ENCODE measurements at places on chromosomes 1 and 21. TPM values are rescaled to one million over a fixed set of nuclear protein-coding genes. Genes with fewer than 3 reads are reported as not detected.

DNA sequence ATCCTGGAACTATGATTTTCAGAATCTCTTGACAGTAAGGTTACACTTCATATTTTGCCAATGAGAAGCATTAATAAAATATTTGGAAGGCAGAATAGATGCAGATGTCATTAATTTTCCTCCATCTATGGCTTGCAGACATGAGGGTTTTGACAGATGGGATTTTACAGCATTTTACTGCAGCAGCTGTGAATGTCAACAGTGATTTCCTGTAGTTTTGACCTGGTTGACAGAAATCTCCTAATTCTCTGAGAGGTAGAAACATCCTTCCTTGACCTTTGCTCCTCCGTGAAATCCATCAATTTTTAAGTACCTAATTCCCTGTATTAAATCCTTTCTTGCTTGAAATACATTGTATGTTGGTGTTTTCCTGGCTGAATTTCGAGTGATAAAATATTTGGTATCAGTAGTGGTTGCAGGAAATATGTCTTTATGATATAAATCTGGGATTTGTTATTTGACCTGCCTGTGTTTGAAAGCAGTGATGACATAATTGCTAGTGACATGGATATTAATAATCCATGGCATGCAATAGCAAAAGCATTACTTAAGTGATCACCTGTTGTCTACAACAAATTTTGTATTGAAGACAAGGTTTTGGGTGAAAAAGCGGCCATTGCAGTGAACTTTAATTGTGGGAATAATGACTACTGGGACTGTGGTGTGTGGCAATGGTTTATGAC, 73.9 kb downstream of the HLX start:
- no peak for DNase-seq
- H3K4me3 ChIP-seq, result no peak overlapping the region
- H3K4me1 ChIP-seq, result no peaks in the 10 kb centered on the region
- H3K27me3 ChIP-seq, result no peaks in the 10 kb centered on the region

DNA sequence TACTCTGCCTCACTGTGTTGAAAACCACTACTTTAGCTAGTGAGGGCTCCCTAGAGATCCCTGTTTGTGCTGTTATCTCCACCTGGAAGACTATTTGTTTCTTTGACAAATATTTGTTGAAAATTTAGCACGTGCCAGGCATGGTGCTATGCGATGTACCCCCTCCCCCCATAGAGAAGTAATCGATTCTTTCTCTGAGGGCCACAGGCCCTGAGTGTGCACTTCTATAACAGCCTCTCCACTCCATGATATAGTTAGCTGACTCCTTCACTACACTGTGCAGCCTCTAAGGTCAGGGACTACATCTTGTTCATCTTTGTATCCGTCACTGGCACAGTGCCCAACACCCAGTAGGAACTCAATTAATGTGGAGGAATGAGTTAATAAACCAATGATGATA, 17.3 kb upstream of the RBM15 start:
- H3K4me1 ChIP-seq, result no peaks in the 10 kb centered on the region
- no peaks in the 10 kb centered on the region for H3K27me3 ChIP-seq
- no peak overlapping the region for H3K4me3 ChIP-seq
- no peak overlapping the region for H3K27ac ChIP-seq
- DNase-seq, result no peak
- H3K36me3 ChIP-seq, result no peaks in the 10 kb centered on the region

- H3K36me3 ChIP-seq, result no peaks in the 10 kb centered on the region
- H3K4me1 ChIP-seq, result no peaks in the 10 kb centered on the region
- H3K4me3 ChIP-seq, result no peak overlapping the region
- no peak overlapping the region for H3K27ac ChIP-seq
- no peak for DNase-seq
Measured at GRCh38 chr1:229190057-229190575, 80.8 kb upstream of the RAB4A start.

GRCh38 chr1:10694274-10694632, 102.2 kb downstream of the CASZ1 start:
- no peaks in the 10 kb centered on the region for H3K36me3 ChIP-seq
- H3K4me3 ChIP-seq, result peak overlapping the region; percentile 76
- peak overlapping the region; percentile 91 for H3K27ac ChIP-seq
- H3K27me3 ChIP-seq, result no peaks in the 10 kb centered on the region
- DNase-seq, result no peak
- H3K4me1 ChIP-seq, result peaks cover 24% of the 10 kb centered on the region

DNA sequence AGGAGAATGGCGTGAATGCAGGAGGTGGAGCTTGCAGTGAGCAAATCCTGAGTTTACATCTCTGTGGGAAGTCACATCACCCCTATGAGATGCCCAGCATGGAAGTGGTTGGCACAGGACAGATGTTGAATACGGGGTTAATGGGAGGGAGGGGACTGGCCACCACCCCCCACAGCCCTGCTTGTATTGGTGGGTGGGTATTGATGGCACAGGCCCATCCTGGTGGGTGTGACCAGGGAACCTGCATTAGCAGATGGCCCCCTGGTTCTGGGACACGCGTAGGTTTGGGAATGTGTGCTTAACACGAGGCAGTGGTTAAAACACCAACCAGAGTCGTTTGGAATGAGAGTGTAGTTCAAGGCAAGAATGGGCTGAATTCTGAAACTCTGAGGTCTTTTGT, 117.9 kb downstream of the PRDM2 start:
- H3K27ac ChIP-seq, result no peak overlapping the region
- H3K4me1 ChIP-seq, result no peaks in the 10 kb centered on the region
- H3K36me3 ChIP-seq, result peaks cover 22% of the 10 kb centered on the region
- H3K4me3 ChIP-seq, result no peak overlapping the region
- no peaks in the 10 kb centered on the region for H3K27me3 ChIP-seq

- no peak overlapping the region for H3K27ac ChIP-seq
- H3K27me3 ChIP-seq, result peaks cover 39% of the 10 kb centered on the region
- DNase-seq, result no peak
- H3K4me3 ChIP-seq, result no peak overlapping the region
Measured at GRCh38 chr1:30316056-30316455, 407.3 kb downstream of the MATN1 start.

GRCh38 chr1:38076455-38076854, 29.9 kb upstream of the POU3F1 start:
- no peaks in the 10 kb centered on the region for H3K4me1 ChIP-seq
- no peak for DNase-seq
- H3K27ac ChIP-seq, result no peak overlapping the region

DNA sequence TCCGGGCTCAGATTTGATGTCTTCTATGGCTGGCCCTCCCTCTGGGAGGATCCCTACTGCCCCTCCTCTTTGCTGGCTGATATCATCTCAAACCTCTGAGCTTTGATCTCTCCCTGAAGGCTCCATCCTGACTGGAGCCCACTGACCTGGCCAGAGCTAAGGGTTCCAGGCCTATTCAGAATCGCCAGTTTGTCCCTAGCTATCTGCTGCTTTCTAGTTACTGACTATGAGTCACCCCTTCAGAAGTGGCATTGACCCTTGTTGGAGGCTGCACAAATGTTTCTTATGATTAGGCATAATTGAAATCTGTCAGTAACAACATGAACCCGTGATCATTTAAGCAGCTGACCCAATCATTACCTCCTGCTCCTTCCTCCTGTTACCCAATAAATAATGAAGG, 87.1 kb downstream of the ABCA4 start:
- H3K27me3 ChIP-seq, result no peaks in the 10 kb centered on the region
- no peaks in the 10 kb centered on the region for H3K4me1 ChIP-seq
- no peak overlapping the region for H3K4me3 ChIP-seq

DNA sequence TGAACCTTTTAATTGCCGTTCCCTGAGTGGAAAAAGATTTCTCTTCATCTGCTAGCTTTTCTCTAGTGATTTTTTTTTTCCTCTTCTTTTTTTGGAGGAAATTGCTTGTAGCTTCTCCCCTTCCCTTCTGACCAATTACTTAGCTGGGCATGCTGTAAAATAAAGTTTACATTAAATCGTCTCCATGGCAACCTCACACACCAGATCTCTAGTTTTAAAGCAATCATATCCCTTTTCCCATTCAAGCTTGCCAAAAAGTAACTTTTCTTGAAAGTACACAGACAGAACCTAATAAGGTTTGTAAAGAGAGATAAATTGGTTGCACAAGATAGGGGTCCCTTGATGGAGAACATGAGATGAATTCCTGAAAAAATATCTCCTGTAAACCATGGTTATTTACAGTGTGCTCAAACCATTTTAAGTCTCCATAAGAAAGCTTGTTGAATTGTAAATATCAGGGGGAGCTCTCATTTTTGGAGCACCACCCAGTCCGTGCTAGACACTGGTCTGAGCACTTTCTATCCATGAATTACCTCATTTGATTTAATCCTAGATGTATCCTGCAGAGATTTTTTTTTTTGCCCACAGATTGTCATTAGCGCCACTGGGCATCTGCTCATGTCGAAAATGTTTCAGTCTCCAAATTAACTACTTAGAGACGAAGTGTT, 32.6 kb upstream of the HTR1D start:
- H3K27ac ChIP-seq, result no peak overlapping the region
- no peaks in the 10 kb centered on the region for H3K4me1 ChIP-seq
- H3K36me3 ChIP-seq, result no peaks in the 10 kb centered on the region
- no peaks in the 10 kb centered on the region for H3K27me3 ChIP-seq

DNA sequence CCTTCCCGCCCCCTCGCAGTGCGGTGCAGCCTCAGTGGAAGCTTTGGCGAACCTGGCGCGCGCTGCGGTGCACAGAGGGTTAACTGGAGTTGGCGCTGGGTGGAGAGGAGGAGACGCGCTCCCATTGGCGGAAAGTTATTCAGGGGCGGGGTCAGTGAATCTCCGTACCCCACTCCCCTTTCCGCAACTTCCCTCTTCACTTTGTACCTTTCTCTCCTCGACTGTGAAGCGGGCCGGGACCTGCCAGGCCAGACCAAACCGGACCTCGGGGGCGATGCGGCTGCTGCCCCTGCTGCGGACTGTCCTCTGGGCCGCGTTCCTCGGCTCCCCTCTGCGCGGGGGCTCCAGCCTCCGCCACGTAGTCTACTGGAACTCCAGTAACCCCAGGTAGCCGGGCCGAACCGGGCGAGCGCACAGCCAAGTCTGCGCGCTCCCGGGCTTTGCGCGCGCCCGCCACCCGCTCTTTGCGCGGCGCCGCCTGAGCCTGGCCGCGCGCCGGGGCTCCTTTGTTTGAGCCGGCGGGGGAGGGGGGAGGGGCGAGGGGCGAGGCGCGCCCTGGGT, at the start of gene EFNA4:
TSS of gene EFNA4 (plus strand) at position 191 of the 561 bp plus-strand sequence. CDS start at position 275, 84 bp downstream.
- H3K27me3 ChIP-seq, result no peaks in the 10 kb centered on the region
- peak within 1 kb of the TSS; percentile 72 for H3K27ac ChIP-seq
- H3K4me3 ChIP-seq, result peak within 1 kb of the TSS; percentile 92
- peaks cover 22% of the 10 kb centered on the region for H3K36me3 ChIP-seq
- H3K4me1 ChIP-seq, result peaks cover 23% of the 10 kb centered on the region

- H3K27ac ChIP-seq, result no peak overlapping the region
- H3K36me3 ChIP-seq, result peaks cover 90% of the 10 kb centered on the region
- H3K4me3 ChIP-seq, result no peak overlapping the region
- no peak for DNase-seq
- no peaks in the 10 kb centered on the region for H3K27me3 ChIP-seq
Measured at GRCh38 chr21:32335601-32336575, 37.2 kb downstream of the MRAP start.

DNA sequence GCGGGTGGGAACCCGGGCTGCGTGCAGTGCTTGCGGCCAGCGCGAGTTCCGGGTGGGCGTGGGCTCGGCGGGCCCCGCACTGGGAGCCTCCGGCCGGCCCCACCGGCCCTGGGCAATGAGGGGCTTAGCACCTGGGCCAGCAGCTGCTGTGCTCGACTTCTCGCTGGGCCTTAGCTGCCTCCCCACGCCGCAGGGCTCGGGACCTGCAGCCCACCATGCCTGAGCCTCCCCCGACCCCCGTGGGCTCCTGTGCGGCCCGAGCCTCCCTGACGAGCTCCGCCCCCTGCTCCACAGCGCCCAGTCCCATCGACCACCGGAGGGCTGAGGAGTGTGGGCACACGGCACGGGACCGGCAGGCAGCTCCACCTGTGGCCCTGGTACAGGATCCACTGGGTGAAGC, 23.7 kb upstream of the CLIC4 start:
- no peak overlapping the region for H3K27ac ChIP-seq
- no peak overlapping the region for H3K4me3 ChIP-seq
- no peaks in the 10 kb centered on the region for H3K36me3 ChIP-seq
- DNase-seq, result no peak
- peaks cover 40% of the 10 kb centered on the region for H3K4me1 ChIP-seq

DNA sequence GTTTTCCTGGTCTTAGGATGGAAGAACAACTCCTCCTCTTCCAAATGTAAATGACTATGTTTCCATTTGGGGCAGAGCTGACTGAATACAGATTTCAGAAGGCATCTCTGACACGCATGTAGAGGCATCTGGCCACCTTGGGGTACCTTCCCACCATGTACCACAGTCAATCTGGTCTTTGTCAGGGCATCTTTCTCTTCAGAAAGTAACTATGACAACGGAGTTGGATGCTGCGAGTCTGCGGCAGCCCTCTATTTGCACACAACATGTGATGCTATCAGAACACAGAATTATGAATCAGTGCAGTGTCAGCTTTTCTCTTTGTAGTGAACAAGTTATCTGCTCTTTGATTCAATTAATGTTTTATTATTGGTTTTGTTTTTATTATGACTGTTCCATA, 94.7 kb downstream of the TSEN15 start:
- no peak overlapping the region for H3K4me3 ChIP-seq
- no peak overlapping the region for H3K27ac ChIP-seq
- peaks cover 3% of the 10 kb centered on the region for H3K4me1 ChIP-seq
- no peaks in the 10 kb centered on the region for H3K27me3 ChIP-seq
- no peak for DNase-seq

DNA sequence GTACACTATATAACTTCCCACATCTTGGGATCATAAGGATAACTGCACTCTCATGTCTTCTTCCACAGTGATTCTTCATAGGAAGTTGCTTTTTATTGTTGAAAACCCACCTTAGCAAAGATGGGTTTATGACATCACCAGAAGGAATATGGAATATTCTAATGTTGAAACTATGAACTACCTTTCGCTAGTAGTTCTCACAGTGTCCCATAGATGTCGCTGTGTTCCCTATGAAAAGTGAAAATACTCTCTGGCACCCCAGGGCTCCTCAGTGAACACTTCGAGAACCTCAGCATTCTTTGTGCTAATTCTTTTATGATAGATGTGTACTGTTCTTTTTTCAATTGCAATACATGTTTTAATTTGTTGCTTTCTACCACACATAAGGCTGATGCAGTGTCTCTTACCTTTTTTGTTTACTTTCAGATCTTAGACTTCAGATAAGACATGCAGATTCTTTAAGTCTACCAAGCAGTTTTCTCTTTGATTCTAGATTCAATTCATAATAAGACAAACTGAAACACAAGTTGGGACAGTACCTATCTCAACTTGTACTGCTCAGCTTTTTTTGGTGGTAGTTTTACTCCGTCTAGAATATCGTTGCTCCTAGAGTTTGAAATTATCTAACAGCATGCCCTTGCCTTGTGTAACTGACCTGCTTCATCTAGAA, 90.8 kb downstream of the GTF2B start:
- no peak overlapping the region for H3K27ac ChIP-seq
- no peak overlapping the region for H3K4me3 ChIP-seq
- no peak for DNase-seq
- peaks cover 41% of the 10 kb centered on the region for H3K36me3 ChIP-seq

GRCh38 chr1:4868521-4868920, 214.1 kb downstream of the AJAP1 start:
- H3K4me3 ChIP-seq, result no peak overlapping the region
- H3K27me3 ChIP-seq, result no peaks in the 10 kb centered on the region
- H3K4me1 ChIP-seq, result no peaks in the 10 kb centered on the region
- no peaks in the 10 kb centered on the region for H3K36me3 ChIP-seq
- H3K27ac ChIP-seq, result no peak overlapping the region

TIAM1 gene
- total RNA-seq, result 27.3 TPM

CFHR3 gene
- total RNA-seq, result 0.23 TPM

ADORA1 gene
- total RNA-seq, result 4.1 TPM

FMOD gene
- total RNA-seq, result 45.1 TPM

S100A2 gene
- 5.6 TPM for total RNA-seq

PRDM2 gene
- total RNA-seq, result 46.7 TPM

TMOD4 gene
- total RNA-seq, result not detected

PODN gene
- 56.5 TPM for total RNA-seq
